Activated T-cell treated with anti-CD3 and anti-CD28 coated beads, Interleukin-2, amount 50 U/mL, for 1 hour (primary cell): ENCODE measurements at places on chromosomes 16 and 17.

DNA sequence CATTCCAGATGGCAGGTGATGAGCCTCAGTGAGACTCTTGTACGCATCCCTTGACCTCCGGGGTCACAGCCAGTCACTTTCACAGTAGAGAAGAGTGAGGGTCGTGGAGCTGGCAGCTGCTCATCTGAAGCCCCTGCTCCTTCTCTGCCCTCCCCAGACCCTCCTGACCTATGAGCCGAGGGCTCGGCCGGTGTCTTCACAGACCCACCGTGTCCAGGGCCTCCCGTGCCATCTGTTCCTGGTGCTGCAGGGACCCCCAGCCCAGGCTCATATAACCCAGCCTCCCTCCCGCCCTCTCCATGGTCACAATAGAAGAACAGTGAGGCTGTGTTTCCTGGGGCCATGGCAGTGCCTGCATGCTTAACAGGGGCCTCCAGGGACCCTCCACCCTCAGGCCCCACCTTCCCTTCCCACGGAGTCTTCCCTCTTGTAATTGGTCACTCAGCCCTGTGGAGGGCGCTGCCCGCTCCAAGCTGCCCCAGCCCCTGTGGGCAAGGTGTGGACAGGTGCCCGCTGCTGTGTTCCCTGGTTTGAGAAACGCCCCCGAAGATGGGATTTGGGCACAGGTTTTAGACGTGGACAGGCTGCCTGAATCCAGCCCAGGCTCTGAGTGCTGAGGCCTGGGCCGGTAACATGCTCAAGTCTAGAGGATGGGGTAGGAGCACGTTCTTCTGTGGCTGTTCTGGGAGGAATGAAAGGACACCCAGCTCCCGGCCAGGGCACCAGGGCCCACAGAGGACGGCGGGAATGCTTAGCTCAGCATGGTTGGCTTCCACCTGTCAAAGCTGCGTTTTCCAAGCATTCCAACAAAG, 38.7 kb downstream of the ACSF3 start:
- DNase-seq: no peak

DNA sequence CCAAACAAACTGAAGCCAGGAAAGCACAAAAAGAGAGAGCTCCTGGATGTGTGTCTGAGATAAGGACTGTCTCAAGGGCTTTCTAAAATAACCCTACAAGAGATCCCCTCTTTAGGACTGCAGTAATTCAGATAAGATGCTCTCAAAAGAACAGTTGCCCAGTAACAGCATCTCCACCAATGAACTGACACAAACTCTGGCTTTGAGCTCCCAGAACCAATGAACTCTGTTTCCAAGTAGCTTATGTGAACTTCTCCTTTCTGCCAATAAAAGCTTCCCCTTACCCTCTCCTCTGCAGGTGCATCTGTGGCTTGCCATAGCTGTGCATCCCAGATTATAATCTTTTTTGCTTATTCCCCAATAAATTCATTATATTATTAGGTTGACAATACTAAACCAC, 421.5 kb downstream of the SLC39A11 start:
- no peak for DNase-seq

GRCh38 chr17:22300177-22300576, 607.9 kb downstream of the KCNJ18 start:
- no peak for DNase-seq

GRCh38 chr17:42783062-42783790, 2.8 kb downstream of the WNK4 start:
- DNase-seq: no peak

GRCh38 chr16:61544165-61544564, 492.1 kb downstream of the CDH8 start:
- no peak for DNase-seq

DNA sequence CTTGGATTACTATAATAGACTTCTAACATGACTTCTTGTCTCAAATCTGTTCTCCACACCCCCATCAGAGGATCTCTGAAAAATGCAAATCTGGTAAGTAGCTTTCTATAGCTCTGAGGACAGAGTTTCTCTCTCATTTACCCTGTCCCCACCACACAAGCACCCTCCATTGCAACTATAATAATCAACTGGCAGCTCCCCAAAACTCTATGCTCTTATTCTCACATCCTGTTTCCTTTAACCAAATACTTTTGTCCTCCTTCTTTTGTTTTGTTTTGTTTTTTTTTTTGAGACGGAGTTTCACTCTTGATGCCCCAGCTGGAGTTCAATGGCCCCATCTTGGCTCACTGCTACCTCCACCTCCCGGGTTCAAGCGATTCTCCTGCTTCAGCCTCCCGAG, 73.4 kb downstream of the HELZ start:
- no peak for DNase-seq

DNA sequence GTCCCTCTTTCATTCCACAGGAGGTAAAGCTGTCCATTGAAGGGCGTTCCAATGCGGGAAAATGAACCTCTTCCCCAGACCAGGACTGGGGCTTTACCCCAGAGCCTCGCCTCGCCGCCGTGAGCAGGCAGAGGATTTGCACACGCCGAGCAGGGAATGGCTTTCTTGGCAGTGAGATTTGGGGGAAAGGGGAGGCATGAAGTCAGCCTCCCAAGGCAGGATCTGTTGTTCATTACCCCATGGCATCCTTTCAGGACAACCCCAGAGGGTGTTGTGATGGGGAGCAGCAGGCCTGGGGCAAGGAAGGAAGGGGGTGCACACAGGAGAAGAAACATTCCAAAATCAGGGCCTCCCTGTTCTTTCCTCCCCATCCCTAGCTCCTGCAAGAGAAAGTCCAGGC, 6.0 kb downstream of the ATXN1L start:
- no peak for DNase-seq

GRCh38 chr17:78044280-78044835, 84.2 kb downstream of the TMC6 start:
- DNase-seq: no peak

DNA sequence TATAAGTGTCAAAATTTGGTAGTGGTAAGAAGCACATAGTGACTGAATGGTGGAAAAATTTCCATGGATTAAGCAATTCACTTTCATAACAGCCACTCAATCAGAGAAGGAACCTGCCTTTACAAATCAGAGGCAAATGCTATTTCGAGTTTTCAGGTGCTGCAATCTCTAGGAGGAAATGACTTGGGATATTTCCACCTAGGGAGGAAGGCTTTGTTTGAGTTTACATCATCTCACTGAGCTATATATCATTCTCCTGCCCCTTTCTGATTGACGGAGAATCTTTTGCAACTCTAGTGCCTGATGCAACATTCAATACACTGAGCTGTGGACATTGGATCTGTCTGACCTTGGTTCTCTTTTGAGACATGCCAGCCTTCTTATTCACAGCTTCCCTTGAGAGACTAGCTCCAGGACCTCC, 26.3 kb downstream of the MARCHF10 start:
- no peak for DNase-seq

DNA sequence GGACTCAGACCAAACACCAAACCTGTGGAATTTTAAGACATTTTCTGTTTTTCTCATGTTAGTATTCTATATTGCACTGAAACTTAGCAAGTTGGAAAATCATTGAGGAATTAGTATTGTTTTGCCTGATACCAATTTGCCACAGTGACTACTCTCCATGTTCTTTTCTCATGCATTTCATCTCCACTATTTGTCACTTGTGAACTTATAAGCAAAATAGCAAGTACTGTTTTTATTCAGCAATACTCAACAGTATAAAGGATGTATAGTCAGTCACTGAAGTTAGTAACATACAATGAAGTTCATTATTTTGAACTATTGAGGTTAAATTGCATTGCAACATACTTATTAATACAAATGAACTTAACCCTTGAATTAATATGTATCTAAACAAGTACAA, 5.8 kb upstream of the VPS35L start:
- DNase-seq: no peak

- no peak for DNase-seq
These were observed 146.9 kb downstream of the C16orf95 start for GRCh38 chr16:87170310-87170709.

- no peak for DNase-seq
These were observed 32.6 kb upstream of the ABCA9 start for GRCh38 chr17:69093279-69093789.

DNA sequence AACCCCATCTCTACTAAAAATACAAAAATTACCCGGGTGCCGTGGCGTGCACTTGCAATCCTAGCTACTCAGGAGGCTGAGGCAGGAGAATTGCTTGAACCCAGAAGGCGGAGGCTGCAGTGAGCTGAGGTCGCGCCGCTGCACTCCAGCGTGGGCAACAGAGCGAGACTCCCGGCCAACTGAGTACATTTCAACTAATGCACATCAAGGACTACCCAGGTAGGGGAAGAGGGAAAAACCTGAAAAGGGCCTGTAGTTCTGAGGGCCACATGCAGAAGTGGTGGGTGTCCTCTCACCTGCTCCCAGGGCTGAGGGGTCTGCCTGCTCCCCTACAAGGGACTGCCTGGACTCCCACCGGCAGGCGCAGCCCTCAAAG, 584 bp upstream of the SLC16A5 start:
- DNase-seq: no peak

DNA sequence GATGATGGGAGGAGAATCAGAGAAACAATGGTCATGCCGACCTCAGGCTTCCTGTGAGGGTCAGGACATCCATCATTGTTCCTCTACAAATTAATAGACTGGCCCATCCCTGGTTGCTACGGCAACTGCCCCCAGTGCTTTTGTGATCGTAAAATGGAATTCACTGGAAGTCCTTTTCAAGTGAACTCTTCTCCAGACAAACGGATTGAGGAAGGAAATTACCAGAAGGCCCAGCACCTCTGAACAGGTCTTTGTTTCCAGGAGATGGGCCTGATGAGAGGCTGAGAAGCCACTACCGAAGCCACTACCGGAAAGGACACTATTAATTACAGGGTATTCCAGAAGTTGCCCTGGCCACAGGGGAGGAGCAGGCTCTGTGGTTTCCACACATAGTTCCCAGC, 126.0 kb downstream of the MGAT5B start:
- no peak for DNase-seq

GRCh38 chr16:28279006-28279405, 13.3 kb upstream of the SBK1 start:
- peak; percentile 37 for DNase-seq

GRCh38 chr17:36550491-36551417, 6.0 kb downstream of the GGNBP2 start:
- no peak for DNase-seq

DNA sequence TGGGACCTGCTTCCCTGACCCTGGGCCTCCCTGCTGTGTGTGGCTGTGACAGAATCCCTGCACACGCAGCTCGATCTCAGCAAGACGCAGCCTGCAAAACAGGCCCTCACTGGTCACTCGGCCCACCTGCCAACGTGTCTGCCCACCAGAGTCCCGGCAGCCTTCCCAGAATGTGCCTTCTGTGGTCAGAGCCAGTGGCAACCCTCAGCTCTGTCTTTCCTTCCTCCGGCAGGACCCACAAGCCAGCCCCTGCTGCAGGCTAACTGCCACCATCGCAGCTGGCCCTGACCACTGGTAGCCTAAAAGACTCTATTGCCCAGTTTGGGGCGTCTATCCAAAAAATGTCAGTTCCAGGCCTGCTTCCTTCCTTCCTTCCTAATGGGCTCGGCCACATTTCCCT, 83.2 kb downstream of the LITAF start:
- no peak for DNase-seq

DNA sequence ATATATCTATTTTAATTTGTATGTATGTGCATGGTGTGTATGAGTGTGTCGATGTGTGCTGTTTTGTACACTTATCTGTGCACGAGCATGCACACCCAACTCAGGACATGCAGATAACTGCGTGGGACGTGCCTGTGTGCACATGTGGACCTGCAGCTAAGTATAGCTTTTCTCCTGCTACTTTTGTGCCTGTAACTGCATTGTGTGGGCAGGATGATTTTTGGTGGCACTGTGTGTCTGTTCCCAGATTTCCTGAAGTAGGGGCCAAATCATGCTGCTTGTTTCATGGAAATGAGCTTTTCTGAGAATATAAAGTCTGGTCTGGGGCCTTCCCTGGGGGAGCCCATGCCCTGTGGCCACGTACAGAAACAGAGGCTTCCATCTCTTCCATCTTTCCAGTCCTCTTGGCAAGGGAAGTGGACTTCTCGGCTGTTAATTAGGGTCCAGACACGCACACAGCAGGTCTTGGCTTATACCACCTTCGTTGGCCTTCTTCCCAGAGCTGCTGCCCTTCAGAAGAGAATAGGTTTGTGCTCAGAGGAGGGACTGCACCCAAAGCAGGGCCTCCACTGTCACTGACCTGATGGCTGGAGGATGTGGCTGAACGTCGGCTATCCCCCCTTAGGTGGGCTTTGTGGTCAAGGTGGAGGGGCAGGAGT, 30.2 kb downstream of the SPNS3 start:
- DNase-seq: no peak

DNA sequence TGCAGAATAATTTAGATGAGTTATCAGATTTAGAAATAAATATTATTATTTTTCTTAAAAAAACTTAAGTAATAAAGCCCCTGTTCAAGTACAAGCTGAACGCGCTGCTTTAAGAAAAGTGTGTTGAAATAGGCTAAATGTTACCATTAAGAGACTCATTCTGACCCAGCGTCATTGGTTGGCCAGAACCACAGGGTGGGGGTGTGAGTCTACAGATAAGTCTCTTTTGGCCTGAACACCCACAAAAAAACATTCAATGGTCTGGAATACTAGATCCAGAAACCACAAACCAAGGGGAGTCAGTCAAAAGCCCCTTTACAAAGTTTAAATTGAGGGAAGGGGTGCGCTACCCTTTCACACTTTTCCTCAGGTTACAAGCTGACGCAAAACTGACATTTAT, 776.1 kb downstream of the KCNJ2 start:
- DNase-seq: no peak

DNA sequence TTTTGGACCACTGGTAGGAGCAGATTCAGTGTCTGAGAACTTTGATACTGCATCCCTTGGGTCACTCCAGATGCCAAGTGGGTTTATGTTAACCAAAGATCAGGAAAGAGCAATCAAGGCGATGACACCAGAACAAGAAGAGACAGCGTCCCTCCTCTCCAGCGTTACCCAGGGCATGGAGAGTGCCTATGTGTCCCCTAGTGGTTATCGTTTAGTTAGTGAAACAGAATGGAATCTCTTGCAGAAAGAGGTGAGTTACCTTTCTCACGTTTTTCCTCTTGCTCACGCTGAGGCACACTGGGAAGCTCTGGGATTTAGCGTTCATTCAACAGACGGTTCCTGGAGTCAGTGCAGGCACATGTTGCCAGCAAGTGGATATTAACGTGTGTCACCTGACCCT, 58.0 kb downstream of the NUP88 start:
- DNase-seq: no peak

- no peak for DNase-seq
These were observed 46.5 kb upstream of the ATP2A3 start for GRCh38 chr17:4010754-4011153.

DNA sequence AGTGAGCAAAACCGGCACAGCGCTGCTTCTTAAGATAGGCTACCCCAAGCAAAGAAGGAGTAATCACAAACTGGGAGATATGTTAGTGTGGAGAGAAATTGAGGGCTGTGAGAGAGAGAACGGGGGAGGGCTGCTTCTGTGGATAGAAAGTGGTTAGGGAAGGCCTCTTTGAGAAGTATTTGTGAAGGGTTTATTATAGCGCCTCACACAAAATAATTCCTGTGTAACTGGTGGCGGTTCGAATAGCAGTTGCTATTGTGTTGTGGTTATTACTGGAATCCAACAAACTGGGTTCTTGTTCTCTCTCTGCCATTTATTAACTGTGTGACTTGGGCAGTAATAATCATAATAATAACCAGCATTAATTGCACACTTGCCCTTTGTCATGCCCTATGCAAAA, 9.2 kb upstream of the CISD3 start:
- no peak for DNase-seq
